Dermis blood vessel endothelial cell (primary cell): ENCODE measurements at places on chromosomes 6 and 20.

DNA sequence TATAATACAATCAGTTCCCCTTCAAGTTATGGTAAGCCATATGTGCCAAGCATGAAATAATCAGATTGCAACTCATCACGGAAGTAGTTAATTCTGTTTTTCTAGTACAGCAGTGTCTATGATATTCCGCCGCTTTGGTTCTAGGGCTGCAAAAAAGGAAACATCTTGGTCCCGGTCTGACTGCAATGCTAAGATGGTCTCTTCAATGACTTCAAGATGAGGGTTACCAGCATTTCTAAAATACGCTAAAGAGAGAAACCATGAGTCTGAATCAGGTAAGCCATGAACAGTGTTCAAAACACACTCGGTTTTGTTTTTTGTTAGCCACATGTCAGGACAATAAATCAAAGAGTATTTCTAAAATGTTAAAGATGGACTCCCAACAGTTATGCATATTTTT, 3.2 kb upstream of the ANKRD60 start:
- DNase-seq = peak; percentile 45

GRCh38 chr20:9616833-9617461, 102.6 kb downstream of the LAMP5 start:
- peak; percentile 81 for DNase-seq

- DNase-seq = no peak
Observed at GRCh38 chr6:106237286-106237685, 88.3 kb downstream of the ATG5 start.

- DNase-seq = no peak
Observed at GRCh38 chr6:79146421-79146820, 68.4 kb upstream of the PHIP start.

GRCh38 chr6:168365422-168366165, 46.0 kb upstream of the DACT2 start:
- DNase-seq = no peak

DNA sequence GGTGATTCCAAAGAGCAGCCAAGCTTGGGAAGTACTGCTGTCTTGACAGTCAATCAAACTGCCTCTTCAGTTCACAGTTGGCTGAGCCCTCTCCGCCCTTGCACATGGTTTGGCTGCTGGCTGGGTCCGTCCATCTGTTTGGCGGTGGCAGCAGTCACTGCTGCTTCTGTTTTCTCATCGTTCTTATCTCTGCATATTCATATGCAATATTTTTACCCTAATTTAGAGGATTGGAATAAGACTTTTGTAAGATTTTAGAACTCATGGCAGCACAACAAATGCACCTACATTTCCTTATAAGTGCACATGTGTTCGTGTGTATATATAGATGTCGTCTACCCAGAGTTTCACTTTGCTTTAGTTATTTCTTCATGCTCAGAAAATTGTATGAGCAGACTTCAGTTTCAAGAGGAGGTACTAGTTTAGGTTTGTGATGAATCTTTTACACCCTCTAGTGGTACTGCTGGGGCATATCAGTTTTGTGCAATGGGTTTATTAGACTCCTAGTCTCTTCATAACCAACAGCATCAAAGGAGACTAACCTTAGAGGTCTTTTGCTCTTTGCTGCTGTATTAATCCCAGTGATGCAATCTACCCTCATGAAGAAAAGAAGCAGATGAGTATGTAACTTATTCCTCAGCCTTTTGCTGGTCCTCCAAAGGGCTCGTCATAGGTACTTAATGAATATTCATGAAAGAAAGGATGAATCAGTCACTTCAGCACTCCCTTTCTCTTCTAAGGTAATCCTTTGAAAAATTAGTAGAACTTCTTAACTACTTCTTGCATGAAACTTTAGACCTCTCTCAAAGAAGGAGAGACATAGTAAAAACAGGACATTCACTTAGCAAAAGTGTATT, 44.3 kb downstream of the KHDC1L start:
- DNase-seq = peak; percentile 63

DNA sequence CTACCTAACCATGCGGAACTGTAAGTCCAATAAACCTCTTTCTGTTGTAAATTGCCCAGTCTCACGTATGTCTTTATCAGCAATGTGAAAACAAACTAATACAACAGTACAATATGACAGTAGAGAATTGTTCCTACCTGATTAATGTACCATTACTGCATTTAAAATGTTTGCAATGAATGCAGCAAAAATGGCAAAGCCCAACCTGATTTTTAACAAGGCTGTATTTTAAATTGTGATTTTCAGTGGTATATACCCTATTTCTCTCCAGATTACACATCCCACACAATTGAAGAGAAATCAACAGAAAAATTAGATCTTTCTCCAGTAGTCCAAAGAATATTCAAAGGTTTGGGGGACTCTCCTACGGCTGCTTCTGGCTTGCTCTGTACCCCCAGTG, 3.3 kb upstream of the PCSK2 start:
- no peak for DNase-seq

GRCh38 chr6:135002974-135003703, 51.5 kb downstream of the HBS1L start:
- no peak for DNase-seq

- DNase-seq = peak; percentile 79
Observed at GRCh38 chr20:19828232-19828631, 70.2 kb downstream of the RIN2 start.

- no peak for DNase-seq
Observed at GRCh38 chr20:54054516-54054915, 15.9 kb downstream of the BCAS1 start.

- peak; percentile 39 for DNase-seq
Observed at GRCh38 chr6:31498748-31499147, 803 bp downstream of the MICB start.

DNA sequence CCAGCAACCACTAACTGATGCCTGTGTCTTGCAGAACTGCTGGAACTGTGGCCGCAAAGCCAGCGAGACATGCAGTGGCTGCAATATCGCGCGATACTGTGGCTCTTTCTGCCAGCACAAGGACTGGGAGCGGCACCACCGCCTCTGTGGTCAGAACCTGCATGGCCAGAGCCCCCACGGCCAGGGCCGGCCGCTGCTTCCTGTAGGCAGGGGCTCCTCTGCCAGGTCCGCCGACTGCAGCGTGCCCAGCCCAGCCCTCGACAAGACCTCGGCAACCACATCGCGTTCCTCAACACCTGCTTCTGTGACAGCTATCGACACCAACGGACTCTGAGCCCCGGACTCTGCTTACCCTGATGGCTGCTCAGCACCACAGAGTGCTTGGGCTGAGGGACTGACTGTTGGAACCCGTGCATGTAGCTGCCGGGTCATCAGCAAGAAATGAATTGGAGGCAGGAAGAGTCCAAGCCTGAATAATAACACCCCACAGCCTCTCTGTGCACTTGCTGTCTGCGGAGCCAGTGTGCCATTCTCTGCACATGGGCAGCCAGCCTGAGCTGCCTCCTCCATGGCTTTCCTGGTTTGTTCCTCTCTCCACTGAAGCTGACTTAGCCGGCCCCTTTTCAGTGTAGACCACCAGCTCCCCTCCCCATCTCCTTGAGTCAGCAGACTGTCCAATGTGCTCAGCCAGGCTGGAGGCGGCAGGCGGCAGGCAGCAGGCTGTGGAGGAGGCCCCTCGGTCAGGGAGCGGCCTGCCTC, 17.6 kb upstream of the C20orf144 start:
- DNase-seq = no peak
